ENCODE measurements at places on chromosomes 12 and 14.

- DNase-seq, result no peak
Observed at GRCh38 chr12:69392179-69392928, 32.8 kb downstream of the YEATS4 start.

DNA sequence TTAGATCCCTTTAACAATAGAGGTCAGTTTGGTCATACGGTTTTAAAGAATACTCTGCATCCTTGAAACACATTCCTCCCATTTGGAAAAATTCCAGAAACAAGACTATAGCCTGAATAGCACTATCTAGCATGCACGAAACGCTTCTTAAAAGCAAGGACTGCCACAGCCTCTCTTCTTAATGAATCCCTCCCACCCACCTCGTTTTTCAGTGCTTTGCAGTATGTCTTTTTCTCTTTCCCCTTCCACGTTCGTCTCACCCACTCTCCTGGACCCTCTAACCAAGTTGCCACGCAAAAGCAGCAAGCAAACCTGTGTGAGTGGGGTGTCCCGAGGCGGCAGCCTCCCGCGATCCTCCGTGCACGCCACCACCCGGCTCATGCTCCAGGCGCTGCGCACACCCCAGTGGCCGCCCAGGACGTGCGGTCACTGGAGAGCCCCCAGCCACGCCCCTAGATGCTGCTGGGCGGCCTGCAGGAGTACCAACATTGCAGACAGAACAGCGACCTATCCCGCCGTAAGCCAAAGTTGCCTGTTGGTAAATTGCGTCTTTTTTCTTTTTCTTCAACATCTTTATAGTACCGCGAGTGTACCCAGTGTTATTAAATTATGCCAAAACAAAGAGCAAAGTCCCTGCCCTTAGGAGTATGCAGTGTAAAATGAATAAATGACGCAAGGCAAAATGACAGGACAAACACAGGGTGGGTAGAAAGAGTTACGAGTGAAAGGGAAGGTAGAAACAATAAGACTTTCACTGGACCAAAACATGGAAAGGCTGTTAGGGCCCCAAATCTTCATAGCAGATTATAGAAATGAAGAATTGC lies at the start of gene SLC38A4:
Gene SLC38A4 (minus strand): TSS at position 407 of the 824 bp plus-strand sequence. CDS start 32,926 bp downstream, outside the sequence.
- DNase-seq, result no peak

DNA sequence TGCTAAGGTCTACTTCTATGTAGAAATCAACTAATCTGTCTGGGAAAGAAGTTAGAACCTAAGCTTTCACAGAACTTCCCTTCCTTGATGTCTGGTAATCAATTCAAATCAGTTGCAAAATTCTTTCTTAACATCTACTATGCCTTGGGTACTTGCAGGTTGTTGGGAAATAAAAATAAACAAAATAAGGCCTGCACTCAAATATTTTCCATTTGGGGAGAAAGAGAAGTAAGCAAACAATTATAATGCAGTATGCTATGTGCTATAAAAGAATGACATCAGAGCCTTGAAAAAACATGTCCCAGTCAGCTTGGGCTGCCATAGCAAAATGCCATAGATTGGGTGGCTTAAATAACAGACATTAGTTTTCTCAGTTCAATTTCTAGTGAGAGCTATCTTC lies 425.9 kb upstream of the DCN start:
- no peak for DNase-seq

- peak; percentile 46 for DNase-seq
Observed at GRCh38 chr12:120225852-120226640, 25.1 kb upstream of the RPLP0 start.

GRCh38 chr12:104226672-104227071 lies 11.1 kb downstream of the TXNRD1 start:
- DNase-seq, result no peak

- DNase-seq, result no peak
Observed at GRCh38 chr12:84470361-84470760, 442.2 kb downstream of the SLC6A15 start.

GRCh38 chr12:55673638-55674037 lies 34.1 kb downstream of the ITGA7 start:
- no peak for DNase-seq

GRCh38 chr12:9750276-9751203 lies 10.2 kb downstream of the CD69 start:
- peak; percentile 71 for DNase-seq

- no peak for DNase-seq
Observed at GRCh38 chr12:128971802-128972201, 118.5 kb downstream of the GLT1D1 start.

- no peak for DNase-seq
Observed at GRCh38 chr12:12925388-12925787, 26.6 kb downstream of the GPRC5D start.

DNA sequence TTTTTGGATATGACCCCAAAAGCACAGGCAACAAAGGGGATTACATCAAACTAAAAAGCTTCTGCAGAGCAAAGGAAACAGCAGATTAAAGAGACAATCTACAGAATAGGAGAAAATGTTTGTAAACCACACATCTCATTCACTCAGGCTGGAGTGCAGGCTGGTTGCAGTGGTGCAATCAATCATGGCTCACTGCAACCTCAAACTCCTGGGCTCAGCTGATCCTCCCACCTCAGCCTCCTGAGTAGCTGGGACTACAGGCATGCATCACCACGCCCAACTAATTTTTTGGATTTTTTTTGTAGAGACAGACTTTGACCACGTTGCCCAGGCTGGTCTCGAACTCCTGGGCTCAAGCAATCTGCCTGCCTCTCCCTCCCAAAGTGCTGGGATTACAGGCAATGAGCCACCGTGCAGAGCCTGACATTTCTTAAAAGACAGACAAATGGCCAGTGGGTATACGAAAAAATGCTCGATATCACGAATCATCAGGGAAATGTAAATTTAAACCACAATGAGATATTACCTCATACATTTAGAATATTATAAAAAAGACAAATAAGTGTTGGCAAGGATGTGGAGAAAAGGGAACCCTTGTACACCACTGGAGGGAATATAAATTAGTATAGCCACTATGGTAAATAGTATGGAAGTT lies 9.8 kb downstream of the NCKAP5L start:
- DNase-seq, result no peak

DNA sequence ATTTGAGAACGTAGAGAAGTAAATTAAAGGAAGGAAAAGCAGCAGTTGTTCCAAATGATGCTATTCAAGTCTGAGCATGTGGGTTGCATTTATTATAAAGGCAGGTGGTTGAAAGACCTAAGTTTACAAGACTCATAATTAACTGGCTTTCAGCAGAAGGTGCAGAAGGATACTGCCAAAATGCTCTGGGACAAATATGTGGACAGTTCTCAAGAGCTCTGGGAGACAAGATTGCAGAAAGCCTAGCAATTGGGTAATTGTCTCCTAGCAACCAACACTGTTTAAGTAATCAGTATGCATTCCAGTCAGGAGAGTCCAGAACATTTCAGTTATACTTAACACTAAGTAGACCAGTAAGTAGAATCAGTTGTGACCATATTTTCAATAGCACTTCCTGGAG lies 131.5 kb downstream of the GPR135 start:
- DNase-seq, result no peak

DNA sequence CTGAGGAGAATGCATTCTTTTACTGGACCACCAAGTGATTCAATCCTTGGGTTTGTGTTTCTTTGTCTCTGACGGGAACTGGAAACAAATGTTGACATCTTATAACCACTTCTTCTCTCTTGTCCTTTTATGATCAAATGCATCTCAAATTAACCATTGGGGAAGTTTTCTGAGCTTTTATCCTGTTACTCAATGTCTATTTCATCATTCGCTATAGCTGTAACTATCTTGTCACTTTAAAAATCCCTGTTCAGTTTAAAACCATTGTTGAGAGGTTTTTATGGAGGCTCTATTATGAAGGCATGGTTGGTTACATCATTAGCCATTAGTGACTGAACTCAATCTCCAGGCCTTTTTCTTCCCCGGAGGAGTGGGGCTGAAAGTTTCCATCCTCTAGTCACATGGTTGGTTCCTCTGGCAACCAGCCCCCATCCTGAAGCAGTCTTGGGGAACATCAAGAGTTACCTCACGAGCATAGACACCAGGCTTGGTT lies 2.7 kb upstream of the CLEC6A start:
- no peak for DNase-seq

DNA sequence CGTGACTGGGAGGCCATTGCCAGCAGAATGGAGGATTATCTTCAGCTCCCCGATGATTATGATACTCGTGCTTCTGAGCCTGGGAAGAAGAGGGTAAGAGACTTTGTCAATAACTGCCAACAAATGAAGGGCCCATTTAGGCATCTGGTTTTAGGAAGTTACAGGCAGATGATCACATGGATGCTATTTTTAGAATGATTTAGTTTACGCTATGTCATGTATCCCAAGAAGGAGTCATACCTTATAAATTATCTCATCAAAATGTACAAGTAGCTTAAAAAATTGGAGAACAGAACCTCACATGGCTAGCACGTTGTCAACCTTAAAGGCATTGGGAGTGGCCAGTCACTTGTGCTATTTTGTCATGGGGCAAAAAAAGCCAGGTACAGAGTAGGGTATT lies 46.7 kb downstream of the PROX2 start:
- DNase-seq, result no peak

GRCh38 chr12:88334271-88334670 lies 192.2 kb downstream of the TMTC3 start:
- no peak for DNase-seq

DNA sequence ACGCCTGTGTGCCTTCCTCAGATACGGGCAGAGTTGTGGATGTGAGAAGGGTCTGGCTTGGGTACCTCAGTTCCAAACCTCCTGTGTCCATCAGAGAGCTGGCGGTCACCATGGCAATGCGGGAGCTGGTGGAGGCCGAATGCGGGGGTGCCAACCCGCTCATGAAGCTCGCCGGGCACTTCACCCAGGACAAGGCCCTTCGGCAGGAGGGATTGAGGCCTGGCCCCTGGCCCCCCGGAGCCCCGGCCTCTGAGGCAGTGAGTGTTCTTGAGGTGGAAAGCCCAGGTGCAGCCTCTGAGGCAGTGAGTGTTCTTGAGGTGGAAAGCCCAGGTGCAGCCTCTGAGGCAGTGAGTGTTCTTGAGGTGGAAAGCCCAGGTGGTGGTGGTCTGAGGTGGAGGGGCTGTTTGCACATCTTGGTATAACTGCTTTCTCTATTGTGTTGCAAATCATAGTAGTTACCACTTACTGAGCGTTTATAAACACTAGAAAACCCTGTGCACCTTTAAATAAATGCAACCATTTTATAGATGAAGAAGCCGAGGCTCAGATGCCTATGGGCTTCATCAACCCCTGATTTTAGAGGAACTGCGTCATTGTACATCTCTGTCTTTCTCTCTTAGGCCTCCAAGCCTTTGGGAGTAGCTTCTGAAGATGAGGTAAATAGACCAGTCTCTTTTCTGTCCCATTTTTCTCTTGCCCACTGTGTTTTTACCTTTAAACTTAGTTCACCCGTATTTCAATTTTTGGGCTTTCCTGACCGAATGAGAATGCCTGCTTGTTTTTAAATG lies 976 bp downstream of the PEX5 start:
- no peak for DNase-seq

- no peak for DNase-seq
Observed at GRCh38 chr12:94141004-94141764, 7.2 kb upstream of the PLXNC1 start.

DNA sequence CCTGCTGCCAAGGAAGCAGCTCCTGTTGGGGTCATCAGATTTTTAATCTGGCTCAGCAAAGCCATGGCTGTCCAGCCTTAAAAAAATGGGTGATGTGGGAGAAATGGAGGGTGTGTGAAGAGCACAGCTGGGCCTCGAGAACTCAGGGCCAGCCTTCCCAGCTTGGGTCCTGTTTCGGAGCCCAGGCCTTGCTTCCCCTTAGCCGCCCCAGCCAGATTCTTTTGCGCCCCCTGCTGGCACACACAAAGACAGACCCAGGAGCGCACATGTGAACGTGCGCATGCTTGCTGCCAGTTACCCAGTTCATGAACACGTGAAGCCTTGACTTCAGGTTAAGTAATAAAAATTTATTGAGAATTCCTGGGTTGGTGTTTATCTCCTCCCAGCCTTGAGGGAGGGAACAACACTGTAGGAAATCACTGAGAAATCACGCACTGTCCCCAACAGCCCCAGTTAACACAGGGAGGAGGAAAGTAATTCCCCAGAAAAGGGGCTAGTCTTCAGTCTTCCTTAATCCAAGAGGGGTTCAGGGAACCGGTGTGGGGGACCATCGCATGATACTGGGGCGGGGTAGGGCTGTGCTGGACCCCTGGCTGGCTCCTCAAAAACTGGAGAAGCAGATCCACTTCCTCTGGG lies 5.3 kb downstream of the PHB2 start:
- DNase-seq, result peak; percentile 91

- no peak for DNase-seq
Observed at GRCh38 chr12:184811-185575, 29.0 kb downstream of the SLC6A12 start.

- DNase-seq, result no peak
Observed at GRCh38 chr12:104490850-104491249, 34.1 kb downstream of the CHST11 start.

DNA sequence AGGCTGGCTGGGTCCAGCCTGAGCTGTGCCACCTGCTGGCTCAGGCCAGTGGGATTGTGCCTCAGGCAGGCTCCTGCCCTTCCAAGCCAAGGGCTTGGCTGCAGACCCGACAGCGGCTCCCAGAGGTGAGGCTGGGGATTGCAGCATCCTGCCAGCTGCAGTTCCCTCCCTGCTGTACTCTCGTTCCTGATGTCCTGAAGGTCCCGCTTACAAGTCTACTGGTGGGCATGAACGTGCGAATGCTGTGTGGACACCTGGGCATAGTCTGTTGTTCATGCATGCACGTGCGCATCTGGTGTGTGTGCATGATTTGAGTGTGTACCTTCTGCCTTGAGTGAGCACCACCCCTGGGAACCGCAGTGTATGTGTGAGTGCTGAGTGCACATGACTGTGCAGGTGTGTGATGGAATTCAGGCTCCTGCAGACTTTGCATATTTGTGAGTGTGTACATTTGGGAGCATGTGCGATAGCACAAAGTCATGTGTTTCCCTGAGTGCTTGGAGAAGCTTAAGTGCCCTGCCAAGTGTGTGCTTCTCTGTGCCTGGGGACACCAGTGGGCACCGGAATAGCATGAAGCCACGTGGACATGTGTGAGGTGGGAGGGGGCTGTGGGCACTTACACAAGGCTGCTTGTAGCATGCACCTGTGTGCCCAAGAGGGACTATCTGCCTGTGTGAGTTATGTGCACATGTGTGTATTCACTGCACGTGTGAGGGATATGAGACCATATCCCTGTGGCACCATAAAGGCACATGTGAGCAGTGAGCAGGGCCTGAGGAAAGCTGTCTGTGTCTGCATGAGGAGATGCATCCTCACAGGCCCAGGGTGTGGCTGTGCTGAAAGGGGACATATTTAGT lies 19.3 kb upstream of the KRT7 start:
- DNase-seq, result peak; percentile 79

DNA sequence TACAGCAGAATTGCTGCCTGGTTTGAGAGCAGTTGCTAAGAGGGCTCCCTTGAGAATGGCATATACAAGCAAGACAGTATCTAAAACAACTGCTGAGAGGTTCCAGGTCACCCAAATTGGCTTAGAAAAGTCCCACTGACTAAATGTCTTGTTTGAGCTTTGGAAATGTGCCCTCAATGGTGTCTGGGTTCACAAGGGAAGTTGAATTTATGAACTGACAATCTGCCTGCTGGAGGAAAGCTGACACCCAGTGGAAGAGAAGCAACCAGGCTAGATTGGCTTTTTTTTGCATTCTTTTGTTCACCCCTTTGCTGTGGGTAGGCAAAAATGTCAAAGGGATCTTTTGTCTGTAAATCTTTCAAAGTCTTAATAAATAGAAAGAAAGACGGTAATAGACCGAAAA lies 44.6 kb upstream of the NPFF start:
- no peak for DNase-seq

- DNase-seq, result no peak
Observed at GRCh38 chr14:92425101-92425500, 88.5 kb upstream of the RIN3 start.

Data from activated CD8-positive, alpha-beta memory T cell treated with anti-CD3 and anti-CD28 coated beads, Interleukin-2, amount 10 ng/mL, durations not matched to agents 7 days and 5 days (primary cell).